Right ventricle myocardium inferior (tissue), 1 donor: ENCODE measurements at places on chromosomes 5 and 9. TPM values are rescaled to one million over a fixed set of nuclear protein-coding genes. Genes with fewer than 3 reads are reported as not detected.

ARHGEF39 gene
- 0.22 TPM for total RNA-seq

MOB3B gene
- total RNA-seq = 1.5 TPM

OR1L6 gene
- total RNA-seq = not detected

CCIN gene
- not detected for total RNA-seq

DOCK2 gene
- 7.9 TPM for total RNA-seq

NRARP gene
- 4.7 TPM for total RNA-seq

DNAI1 gene
- total RNA-seq = not detected

RETREG1 gene
- total RNA-seq = 197 TPM

MYMK gene
- total RNA-seq = not detected

NRG2 gene
- total RNA-seq = 1.9 TPM

PCDHGA8 gene
- total RNA-seq = 9.7 TPM

AGGF1 gene
- total RNA-seq = 14.5 TPM

PNPLA7 gene
- 9.8 TPM for total RNA-seq

IL33 gene
- total RNA-seq = 29.6 TPM

FBP1 gene
- 1.0 TPM for total RNA-seq

DNA sequence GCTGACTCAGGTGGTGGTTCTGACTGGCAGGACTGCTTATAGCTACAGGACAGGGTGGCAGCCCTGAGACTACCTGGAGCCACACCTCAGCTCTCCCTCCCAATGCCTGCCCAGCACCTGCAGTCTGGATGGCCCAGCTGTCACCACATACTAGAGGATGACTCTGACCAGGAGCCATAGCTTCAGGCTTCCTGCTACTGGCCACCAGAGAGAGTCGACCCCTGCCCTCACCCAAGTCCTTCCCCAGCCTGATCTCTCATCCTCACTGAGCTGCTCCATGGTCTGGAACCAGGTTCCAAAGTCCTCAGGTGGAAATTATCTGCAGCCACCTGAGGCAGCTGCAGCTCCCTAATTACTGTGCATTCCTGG, 25.6 kb upstream of the TDRD7 start:
- no peak for DNase-seq

DNA sequence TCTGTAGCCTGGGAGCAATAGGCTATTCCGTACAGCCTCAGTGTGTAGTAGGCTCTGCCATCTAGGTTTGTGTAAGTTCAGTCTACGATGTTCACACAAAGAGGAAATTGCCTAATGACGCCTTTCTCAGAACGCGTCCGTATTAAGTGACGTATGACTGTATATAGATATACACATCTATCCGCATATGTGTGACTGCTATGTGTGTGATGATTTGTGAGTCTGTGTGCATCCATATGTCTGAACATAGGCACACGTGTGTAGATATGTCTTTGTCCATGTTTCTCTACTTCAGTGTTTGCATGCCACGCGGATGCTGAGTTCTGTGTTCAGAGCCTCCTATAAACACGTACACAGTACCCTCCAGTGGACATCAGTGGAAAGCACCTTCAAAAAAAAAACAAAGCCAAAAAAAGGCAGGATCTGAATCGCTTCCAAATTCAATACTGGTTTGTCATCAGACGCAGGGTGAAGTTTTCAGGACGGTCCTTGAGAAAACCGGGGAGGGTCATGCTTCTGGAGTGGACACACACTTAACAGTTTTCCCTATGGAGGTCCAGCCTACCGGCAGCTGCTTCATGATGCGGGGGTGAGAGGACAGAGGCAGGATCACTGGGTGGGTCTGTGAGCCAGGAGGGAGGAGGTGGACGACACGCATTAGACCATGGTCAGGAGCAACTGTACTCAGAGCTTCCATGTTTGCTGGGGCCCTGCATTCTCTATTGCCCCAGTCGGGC, 29.5 kb upstream of the ALDH1B1 start:
- no peak for DNase-seq

- DNase-seq = no peak
Measured at GRCh38 chr5:53319315-53319714, 161.1 kb upstream of the FST start.

DNA sequence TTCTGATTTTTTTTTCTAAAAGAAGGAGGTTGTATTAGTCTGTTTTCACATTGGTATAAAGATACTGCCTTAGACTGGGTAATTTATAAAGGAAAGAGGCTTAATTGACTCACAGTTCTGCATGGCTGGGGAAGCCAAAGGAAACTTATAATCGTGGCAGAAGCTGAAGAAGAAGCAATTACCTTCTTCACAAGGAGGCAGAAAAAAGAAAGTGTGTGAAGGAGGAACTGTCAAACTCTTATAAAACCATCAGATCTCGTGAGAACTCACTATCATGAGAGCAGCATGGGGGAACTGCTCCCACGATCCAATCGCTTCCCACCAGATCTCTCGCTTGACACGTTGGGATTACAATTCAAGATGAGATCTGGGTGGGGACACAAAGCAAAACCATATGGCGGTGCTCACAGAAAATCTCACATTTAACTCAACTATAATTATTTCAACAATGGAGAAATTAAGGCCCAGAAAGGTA, 27.1 kb downstream of the DPYSL3 start:
- DNase-seq = no peak

DNA sequence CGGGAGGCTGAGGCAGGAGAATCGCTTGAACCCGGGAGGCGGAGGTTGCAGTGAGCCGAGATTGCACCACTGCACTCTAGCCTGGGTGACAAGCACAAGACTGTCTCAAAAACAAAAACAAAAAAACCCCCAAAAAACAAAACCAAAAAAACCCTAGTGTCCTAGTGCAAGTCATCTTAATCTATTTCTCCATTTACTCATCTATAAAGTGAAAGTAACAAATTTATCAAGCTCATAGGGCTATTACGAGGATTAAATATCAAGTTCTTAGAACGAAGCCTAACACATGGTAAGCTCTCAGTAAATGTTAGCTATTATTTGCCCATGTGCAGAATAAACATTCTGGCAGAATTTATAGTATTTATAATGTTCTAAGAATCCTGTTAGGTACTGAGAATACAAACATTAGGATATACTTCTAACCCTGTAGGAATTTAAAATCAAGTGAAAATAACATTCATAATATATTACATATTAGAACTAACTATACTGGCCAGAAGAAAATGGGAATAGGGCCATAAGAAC, 45.0 kb downstream of the GOLPH3 start:
- DNase-seq = no peak

GRCh38 chr5:28855626-28856025, 1817.2 kb upstream of the CDH9 start:
- DNase-seq = no peak

GRCh38 chr5:136780518-136780917, 415.2 kb upstream of the TRPC7 start:
- no peak for DNase-seq

GRCh38 chr9:129696944-129697655, 31.7 kb downstream of the PRRX2 start:
- peak; percentile 75 for DNase-seq

GRCh38 chr9:38347271-38347671, 45.2 kb upstream of the ALDH1B1 start:
- DNase-seq = no peak

GRCh38 chr9:114954956-114955582, 24.7 kb upstream of the TNFSF8 start:
- DNase-seq = no peak

DNA sequence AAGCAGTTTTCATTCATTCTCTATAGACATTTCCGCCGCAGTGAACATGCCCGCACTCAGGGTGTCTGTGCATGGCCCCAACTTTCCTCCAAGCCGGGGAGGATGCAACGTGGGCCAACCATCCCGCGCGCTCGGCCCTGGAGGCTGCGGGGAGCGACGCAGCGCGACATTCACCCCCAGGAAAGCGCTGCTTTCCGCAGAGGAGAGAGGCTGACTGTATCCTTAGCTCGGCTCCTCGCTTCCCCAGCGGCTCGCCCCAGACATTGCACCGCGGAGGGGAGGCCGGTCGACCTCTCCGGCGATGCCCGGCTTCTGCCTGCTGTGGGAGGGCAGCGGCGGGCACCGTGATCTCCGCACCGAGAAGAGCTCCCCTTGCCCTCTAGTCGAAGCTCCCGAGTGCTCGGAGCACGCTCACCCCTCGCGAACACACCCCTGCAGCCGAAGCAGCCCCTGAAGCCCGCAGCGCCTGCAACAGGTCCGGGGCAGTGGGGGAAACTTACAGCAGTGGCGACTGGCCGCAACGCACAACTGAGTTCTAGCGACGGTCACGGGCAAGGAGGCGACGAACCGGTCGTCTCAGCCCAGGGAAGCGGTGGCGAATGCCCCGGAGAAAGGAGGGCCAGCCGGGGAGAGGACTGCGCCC, 600 bp downstream of the ENC1 start:
- DNase-seq = peak; percentile 78

- DNase-seq = no peak
Measured at GRCh38 chr5:111854186-111854585, 97.2 kb upstream of the NREP start.

GRCh38 chr5:123611406-123611709, 99.4 kb downstream of the CSNK1G3 start:
- no peak for DNase-seq

- no peak for DNase-seq
Measured at GRCh38 chr5:58317009-58317408, 142.9 kb downstream of the PLK2 start.

DNA sequence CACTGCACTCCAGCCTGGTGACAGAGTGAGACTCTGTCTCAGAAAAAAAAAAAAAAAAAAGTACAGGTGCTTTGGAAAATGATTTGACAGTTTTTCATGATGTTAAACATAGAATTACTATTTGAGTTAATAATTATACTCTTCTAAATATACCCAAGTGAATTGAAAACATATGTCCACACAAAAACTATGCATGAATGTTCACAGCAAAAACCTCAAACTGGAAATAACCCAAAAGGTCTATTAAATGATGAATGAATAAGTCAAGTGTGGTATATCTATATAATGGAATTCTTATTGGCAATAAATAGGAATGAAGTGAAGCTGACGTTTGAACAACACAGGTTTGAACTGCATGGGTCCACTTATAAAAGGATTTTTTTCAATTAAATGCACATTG, 207.2 kb upstream of the DAB2 start:
- no peak for DNase-seq

- no peak for DNase-seq
Measured at GRCh38 chr9:100575006-100575405, 2.9 kb upstream of the CAVIN4 start.

GRCh38 chr9:91516777-91517176, 93.1 kb upstream of the NFIL3 start:
- no peak for DNase-seq

DNA sequence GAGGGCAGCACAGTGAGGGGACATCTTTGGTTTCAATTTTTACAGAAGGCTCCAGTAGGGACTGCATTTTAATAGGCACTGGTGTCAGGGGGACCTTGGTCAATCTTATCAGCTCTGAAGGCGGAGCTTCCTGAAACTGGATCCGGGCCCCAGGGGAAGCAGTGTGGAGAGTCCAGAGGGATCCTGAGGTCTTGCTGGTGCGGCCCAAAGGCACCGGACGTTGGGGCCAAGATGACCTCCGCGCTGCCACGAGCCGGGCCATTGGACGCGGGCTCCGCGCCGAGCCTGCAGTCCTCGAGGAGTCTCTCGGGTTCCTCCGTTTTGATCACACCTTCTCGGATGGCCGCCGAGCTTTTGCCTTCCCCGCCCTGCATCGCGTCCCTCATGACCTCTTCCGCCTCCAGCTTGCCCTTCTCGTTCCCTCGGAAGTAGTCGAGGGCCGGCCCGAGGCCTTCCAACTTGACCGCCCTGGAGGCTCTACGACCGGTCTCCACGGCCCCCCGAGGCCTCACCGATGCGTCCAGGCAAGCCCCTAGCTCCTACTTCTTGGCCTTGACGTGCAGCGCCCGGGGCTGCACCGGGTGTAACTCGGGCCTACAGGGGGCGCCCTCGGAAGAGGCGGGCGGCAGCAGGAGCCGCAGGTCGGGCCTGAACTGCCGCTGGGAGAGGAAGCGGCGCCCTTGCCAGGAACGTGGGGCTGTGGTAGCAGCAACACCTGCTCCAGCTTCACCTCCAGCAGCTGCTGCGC, 18.8 kb downstream of the C5orf52 start:
- DNase-seq = no peak

DNA sequence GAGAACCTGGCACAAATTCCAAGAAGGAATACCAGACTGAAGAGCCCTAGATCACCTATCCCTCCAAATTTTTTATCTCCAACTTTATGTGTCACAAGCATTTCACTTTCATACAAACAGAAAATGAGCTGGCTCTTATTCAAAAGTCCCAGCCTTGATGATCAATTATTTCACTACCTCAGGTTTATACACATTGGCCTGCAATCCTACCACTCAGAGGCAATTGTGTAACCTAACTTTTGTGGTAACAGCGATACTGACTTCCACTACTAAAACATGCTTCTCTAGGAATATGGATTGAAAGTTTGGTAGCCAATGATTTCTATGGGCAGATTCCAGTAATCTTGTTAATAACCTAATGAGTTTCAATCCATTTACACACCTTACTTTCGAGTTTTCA, 10.5 kb downstream of the RNF38 start:
- DNase-seq = no peak

- no peak for DNase-seq
Measured at GRCh38 chr5:58202941-58203444, 256.9 kb downstream of the PLK2 start.

DNA sequence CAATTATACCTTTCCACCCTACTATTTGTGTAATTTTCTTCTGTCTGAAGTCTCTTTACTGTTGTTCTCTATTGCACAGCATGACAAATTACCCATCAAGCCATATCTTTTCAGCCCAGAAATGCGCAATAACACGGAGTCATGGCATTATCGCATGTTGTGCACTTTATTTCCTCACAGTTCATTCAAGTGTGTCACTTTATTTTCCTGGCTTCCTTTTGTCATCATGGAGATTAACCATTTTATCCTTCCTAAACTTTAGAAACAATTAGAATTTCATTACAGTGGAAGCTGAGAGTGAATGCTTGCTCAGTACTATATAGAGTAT, 41.3 kb upstream of the MEF2C start:
- DNase-seq = no peak

- no peak for DNase-seq
Measured at GRCh38 chr5:91794856-91795548, 411.9 kb upstream of the ARRDC3 start.

DNA sequence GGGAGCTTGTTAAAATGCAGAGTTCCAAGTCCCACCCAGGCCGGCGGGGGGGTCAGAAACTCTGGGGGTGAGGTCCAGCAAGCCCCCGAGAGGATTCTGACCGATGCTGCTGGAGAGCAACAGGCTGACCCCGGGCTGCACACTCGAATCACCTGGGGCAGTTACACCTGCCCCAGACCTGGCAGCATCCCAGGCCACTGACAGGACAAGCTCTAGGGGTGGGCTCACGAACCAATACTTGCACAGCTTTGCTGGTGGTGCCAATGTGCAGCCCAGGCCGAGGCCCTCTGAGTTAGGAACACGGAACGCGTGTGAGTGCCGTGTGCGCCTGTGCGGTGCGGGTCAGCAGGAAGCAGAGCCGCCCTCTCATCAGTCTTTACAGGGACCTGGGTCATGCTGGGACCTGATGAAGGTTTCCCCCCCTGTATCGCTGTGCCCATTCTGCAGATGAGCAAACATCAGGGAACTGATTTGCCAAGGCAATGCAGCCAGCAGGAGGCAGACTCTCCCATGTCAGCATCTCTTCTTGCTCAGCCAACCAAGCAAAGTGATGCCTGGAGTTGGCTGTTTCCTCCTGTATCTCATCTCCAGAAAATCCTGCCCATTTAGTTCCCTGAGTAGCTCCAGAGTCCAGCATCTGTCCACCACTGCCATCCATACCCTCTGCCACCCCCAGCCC, 16.3 kb downstream of the FAM163B start:
- no peak for DNase-seq

- no peak for DNase-seq
Measured at GRCh38 chr5:43616535-43616934, 13.6 kb downstream of the NNT start.

GRCh38 chr9:95370064-95370463, 52.6 kb upstream of the FANCC start:
- no peak for DNase-seq

GRCh38 chr9:121280715-121281613, 13.0 kb downstream of the GSN start:
- DNase-seq = no peak
